Regular cardiac myocyte (primary cell): ENCODE measurements at places on chromosomes 5 and 9. TPM values are rescaled to one million over a fixed set of nuclear protein-coding genes. Genes with fewer than 3 reads are reported as not detected.

Gene SLC25A48
- not detected in 2 replicates for total RNA-seq

Gene PCDHB9
- total RNA-seq: under 0.01 and 0.56 TPM in 2 replicates

Gene SPINK6
- total RNA-seq: not detected in 2 replicates

Gene CYFIP2
- total RNA-seq: 14.2 and 25.9 TPM in 2 replicates

Gene HAVCR1
- 0.38 and 0.56 TPM in 2 replicates for total RNA-seq

Gene DMRTA1
- under 0.01 and 0.28 TPM in 2 replicates for total RNA-seq

Gene FAM151B
- 3.8 and 7.0 TPM in 2 replicates for total RNA-seq

Gene FOXD4L4
- total RNA-seq: under 0.01 TPM in 2 replicates

Gene MCC
- total RNA-seq: 63.3 and 68.5 TPM in 2 replicates

Gene GABRA1
- not detected in 2 replicates for total RNA-seq

Gene CACNA1B
- total RNA-seq: under 0.01 TPM in 2 replicates

Gene C1QTNF3
- 0.19 and 0.85 TPM in 2 replicates for total RNA-seq

Gene TOR2A
- total RNA-seq: 2.3 and 3.8 TPM in 2 replicates

Gene GGTA1
- not detected in 2 replicates for total RNA-seq

Gene NHP2
- 101 and 223 TPM in 2 replicates for total RNA-seq

Gene EIF4E1B
- not detected in 2 replicates for total RNA-seq

Gene ELP1
- 37.8 and 55.0 TPM in 2 replicates for total RNA-seq

Gene BARHL1
- total RNA-seq: not detected in 2 replicates

Gene PRUNE2
- total RNA-seq: 27.2 and 67.7 TPM in 2 replicates

Gene ARSK
- 27.6 and 33.8 TPM in 2 replicates for total RNA-seq

Gene KCTD16
- total RNA-seq: 2.3 and 4.2 TPM in 2 replicates

Gene PCDHGC3
- total RNA-seq: 24.7 and 31.0 TPM in 2 replicates

Gene SPRY4
- total RNA-seq: 8.7 and 18.8 TPM in 2 replicates

Gene QSOX2
- total RNA-seq: 11.0 and 19.2 TPM in 2 replicates
